ENCODE measurements at places on chromosomes 5 and 9.
A peak's percentile ranks its signal among the peaks of the same experiment; 100 is the strongest.

DNA sequence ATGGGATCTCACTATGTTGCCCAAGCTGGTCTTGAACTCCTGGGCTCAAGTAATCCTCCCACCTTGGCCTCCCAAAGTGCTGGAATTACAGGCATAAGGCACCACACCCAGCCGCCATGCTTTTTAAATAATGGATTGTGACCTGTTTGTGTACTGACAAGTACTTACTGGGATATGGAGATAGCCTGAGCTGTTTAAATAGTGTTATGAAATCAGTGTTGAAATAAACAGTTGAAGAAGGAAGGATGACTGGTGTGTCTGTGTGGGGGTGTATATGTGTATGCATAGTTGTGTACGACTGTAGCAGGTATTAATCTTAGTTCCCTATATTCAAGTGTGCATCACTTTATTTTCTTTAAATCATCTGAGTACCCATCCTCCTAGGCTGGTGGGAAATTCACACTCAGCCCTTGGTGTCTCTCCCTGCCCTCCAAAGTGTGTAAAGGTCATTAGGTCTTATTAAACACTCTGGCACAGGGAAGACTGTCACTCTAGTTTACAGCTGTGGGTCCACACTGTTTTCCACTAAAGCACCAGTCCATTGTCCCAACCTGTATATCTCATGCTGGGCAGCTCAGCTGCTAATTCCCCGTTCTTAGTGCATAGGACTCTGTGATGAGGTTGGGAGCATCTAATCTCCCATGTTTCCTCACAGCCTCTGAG is 91.0 kb downstream of the SNX18 start:
- peak; percentile 32 for DNase-seq

- no peak for DNase-seq
Measured at GRCh38 chr5:148394587-148395019, 10.8 kb downstream of the FBXO38 start.

DNA sequence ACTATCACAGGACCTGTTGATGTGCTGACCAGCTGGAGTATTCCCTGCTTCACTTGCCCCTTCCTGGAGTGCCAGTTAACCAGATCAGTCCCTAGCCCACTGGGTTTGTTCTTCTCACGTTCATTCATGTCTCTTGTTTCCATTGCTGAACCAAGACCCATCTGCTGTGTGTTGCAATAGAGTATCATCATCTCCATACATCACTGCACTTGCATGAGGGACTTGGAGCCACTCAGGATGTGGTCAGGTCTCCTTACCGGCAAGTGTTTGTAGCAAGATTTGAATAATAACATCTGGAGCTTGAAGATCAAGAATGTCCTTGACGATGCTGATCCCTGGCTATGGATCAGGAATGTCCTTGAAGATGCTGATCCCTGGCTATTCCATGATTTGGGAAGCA is 358.6 kb downstream of the IRX1 start:
- DNase-seq: no peak

GRCh38 chr5:138677782-138678181 is 75.4 kb upstream of the CTNNA1 start:
- DNase-seq: no peak

GRCh38 chr5:14669975-14670374 is 5.5 kb downstream of the OTULIN start:
- no peak for DNase-seq

Data from NCI-H226 (cell line).